Mesothelial cell of epicardium (in vitro differentiated cells): ENCODE measurements at places on chromosomes 12 and 14. TPM values are rescaled to one million over a fixed set of nuclear protein-coding genes. Genes with fewer than 3 reads are reported as not detected.

- DNase-seq, result no peak
Observed at GRCh38 chr14:79570648-79571047, 640.7 kb downstream of the DIO2 start.

- DNase-seq, result no peak
Observed at GRCh38 chr14:73459959-73460358, 1.6 kb upstream of the NUMB start.

DNA sequence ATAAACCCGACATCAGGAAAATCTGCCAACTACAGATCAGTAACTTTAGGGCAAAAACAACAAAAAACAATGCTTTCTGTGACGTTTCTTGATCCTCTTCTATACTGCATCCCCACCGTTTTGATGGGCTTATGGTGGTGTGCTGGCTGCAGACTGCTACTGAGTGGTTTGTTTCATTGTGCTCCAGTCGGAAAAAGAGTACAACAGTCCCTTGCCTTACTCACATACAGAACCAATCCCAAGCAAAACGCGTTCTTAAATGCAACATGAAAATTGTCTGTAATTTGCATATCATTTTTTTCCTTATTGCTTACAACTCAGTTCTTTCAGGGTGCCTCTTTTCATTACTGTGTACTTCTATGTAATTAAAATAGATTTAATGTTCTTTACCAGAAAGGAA, 2.3 kb downstream of the ETV6 start:
- no peak for DNase-seq

- DNase-seq, result no peak
Observed at GRCh38 chr12:132453361-132454192, 36.4 kb upstream of the FBRSL1 start.

SLC6A15 gene
- total RNA-seq, result 9.6 to 14.5 TPM (median 9.6 TPM) in 3 replicates

DBX2 gene
- not detected in 3 replicates for total RNA-seq
